ENCODE measurements at places on chromosomes 6 and 20. TPM values are rescaled to one million over a fixed set of nuclear protein-coding genes. Genes with fewer than 3 reads are reported as not detected.

DNA sequence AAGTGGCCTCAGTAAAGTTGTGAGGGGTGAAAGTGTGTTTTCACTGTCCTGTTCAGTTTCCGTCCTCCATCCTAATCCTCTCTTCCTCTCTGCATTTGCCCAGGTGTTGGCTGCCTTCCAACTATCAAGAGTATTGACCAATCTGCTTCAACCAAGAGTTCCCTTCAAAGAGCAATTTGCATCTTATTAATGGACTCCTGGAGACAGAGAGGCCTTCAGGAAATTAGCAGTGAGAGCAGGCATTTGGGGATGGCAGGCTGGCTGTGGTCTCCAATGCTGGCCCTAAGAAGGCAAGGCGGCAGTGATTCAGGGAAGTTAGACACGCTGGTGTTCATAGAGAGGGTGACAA, 77.2 kb downstream of the GPR6 start:
- DNase-seq, result no peak

DNA sequence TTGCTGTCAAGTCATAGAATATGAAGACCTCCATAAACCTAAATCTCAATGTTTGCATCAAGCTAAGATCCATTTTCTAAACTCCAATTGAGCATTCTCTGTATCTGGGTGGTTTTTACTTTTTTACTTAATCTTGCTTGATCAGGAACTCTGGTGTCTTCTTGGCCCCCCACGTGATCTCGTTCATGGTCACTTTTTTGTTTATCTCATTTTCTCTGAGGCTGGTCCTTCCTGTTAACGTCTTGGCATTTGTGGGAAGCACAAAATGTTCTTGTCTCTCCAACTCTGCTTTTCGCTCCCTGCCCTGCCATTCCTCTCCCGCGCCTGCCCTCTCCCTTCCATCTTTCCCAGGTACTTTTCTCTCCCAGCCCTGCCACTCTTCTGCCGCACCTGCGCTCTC, 14.0 kb upstream of the MAPRE1 start:
- no peak for DNase-seq

DNA sequence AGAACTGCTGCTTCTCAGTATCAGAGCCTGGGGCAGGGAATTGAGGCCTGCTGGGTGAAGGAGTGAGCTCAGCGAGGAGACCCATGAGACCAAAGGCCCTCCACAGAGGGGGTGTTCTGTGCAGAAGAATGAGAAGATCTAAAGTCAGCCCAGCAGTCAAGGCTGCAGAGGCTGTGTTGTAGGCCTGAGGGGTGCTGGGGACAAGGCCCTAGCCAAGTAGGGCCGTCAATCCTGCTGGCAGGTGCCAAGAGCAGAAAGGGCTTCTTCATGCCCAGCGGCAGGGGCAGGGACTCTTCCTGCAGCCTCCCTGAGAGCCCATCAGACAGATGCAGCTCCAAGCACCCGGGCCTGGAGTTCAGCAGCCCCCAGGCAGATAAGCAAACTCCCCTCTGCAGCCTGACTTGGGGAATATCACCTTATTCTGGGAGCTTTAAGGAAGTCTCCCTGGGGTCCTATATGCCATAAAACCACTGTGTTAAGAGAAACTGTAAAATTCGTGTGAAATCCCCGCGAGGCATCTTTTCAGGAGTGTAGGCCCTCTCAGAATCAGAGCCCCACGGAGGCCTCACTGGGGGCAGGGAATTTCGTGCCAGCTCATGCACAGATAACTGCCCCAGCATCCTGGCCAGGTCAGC, 9.0 kb downstream of the CCDC167 start:
- no peak for DNase-seq

DNA sequence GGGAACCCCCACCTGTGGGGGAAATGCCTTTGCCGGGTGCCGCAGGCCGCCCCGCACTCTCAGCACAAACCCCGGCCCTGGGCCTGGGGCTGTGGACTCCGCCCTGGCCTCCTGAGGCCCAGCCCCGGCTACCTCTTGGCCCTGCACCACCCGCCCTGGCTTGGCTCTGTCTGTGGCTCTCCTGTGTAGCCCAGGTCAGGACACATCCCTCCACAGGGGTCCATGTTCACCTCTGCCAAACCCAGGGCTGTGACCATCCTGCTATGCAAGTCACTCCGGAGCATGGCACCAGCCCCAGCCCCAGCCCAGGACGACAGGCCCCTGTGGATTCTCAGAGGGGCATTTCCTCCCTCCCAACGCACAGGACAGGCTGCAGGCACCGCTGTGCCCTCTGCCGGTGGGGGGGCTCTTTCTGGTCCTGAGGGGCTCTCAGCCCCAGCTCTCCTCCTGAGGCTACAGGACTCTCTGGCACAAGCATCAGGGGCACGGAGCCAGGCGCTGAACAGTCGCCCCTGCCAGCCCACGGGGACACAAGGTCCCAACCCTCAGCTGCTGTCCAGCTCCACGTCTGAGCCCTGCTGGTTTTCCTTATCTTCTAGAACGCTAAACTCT, 45.7 kb downstream of the TAF4 start:
- no peak for DNase-seq

DNA sequence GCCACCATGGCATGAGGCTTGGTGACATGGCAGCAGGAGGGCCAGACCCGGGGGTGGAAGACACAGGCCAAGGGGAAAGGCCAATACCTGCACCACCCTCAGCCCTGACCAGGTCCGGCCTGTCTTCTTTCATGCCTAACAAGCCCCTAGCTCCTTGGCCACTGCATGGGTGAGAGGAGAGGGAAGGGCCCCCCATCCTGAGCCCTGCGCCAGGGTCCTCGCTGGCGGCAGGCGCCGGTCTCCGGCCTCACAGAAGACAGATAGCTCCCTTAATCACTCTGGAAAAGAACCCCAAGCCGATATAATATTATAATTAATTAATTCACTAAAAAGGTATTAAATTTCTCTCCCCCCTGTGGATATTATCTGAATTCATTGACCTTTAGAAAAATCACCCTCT, 41.4 kb downstream of the MDFI start:
- no peak for DNase-seq

DNA sequence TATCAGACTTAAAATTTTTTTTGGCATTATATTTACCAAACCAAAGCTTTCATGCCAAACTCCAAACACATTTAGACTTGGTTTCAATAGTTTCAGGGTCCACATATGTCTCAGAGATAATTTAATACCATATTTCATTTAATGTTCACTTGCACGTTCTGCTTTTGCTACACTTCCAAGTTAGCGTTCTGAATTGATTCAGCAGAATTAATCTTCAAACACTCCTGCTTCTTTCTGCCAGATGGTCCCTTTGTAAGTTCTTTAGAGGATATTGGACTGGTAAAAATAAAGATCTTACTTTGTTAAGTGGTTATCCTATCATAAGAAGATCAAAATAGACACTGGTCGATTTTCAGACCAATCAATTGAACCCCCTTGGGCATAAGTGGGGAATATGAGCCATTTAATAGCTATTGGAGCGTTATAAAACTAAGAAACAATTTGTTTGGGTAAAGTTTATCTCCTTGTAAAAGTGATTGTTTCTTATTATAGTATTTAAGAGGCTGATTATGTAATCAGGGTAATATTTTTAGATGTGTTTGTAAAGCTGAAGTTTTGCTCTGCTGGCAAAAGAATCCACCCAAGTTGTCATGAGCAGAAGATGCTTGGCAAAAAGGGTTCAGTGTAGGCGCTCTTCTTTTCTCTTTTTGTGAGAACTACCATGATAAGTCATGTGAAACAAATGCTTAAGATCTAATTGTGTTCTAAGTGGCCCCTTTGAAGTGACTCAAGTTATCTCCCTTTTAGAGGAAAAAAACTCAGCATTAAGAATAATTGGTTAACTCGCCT, 92.2 kb downstream of the MCHR2 start:
- no peak for DNase-seq

NNAT gene
- polyA plus RNA-seq, result 824 TPM

RAET1G gene
- 0.54 TPM for polyA plus RNA-seq

All from hindlimb muscle (tissue), 1 donor.